ENCODE measurements at places on chromosomes 3 and 15.

- DNase-seq, result peak; percentile 2
Measured at GRCh38 chr3:96478496-96478895, 335.9 kb upstream of the EPHA6 start.

GRCh38 chr15:44163370-44163769 is 31.7 kb downstream of the FRMD5 start:
- no peak for DNase-seq

DNA sequence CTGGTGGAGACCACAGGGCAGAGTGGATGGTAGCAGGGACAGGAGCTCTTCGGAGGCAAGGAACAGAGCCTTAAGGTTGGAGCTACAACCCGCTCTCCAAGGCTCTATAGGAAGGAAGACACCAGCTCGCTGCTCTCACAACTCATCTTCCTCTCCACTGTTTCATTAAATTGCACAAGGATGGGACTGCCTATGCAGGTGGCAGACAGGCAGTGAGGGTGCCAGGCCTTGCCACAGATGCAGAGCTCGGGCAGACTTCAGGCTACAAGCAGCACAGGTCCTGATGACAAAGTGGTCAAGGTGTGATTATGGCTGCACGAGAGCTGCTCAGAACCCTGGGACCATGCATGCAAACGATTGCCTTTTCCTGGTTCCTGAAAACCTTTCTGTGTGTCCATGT is 144.6 kb downstream of the FOXP1 start:
- DNase-seq, result no peak

DNA sequence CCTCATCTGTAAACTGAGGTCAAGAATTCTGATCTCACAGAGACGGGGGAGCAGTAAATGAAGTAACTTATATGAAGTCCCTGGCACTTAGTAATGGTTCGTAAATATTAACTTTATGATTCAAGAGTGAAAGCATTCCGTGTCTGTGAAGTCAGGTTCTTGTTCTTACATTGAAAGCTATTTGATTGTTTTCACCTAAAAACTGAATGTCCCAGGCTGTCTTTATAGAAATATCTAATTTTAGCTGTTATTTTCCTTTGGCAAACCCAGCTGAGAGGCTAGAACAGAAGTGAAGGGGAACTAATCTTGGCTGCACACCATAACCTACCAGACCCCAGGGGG is 84.5 kb downstream of the CHSY1 start:
- no peak for DNase-seq

- no peak for DNase-seq
Measured at GRCh38 chr15:36053746-36054145, 507.8 kb upstream of the DPH6 start.

DNA sequence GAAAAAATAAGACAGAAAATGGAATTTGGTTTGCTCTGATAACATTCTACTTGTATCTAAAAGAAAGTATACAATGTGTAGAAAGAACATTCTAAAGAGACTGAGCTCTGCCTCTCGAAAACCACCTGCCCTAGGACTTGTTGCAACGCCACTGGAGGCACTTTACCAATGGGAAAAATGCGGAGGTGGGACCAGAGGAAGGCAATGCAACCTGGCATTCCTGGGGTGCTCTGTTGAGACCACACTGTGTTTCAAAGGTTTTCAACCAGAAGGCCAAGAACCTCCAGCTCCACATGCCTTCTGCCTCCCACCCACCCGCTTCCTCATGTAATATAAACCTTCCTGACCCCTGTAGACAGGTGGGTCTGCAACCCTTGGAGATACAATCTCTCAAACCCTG is 4.5 kb downstream of the PROK2 start:
- no peak for DNase-seq

GRCh38 chr3:14353502-14353901 is 48.9 kb upstream of the SLC6A6 start:
- no peak for DNase-seq

- DNase-seq, result no peak
Measured at GRCh38 chr3:9105421-9105820, 142.1 kb upstream of the RAD18 start.

- no peak for DNase-seq
Measured at GRCh38 chr3:166444336-166444735, 607.1 kb upstream of the BCHE start.
